ENCODE measurements at places on chromosomes 7 and 10.

DNA sequence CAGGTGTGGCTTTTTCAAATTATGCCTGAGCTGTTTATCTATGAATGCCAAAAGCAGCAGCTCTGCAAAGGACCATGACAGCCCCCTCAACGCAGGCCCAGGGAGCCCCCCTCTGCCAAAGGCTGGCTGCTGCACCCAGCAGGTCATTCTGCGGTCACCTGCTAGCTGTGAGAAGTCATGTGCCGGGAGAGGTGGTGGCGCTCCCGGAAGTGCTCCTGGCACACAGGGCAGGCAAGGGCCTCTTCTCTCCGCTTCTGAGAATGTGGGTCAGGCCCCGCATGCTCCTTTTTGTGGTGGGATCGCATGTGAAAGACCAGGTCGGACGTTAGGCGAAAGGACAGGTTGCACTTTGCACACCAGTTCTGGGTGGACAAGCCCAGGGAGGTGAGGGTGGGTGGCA lies 16.4 kb downstream of the ZNF488 start:
- DNase-seq = no peak

- no peak for DNase-seq
Observed at GRCh38 chr7:87944547-87944946, 10.5 kb downstream of the ADAM22 start.

- no peak for DNase-seq
Observed at GRCh38 chr7:103799298-103799697, 190.2 kb downstream of the RELN start.

GRCh38 chr7:85407391-85407790 lies 220.5 kb upstream of the SEMA3D start:
- DNase-seq = no peak

- DNase-seq = no peak
Observed at GRCh38 chr10:6757158-6757557, 177.1 kb upstream of the PRKCQ start.

GRCh38 chr7:106616708-106617051 lies 44.3 kb downstream of the CCDC71L start:
- DNase-seq = no peak
